Dermis microvascular lymphatic vessel endothelial cell (primary cell): ENCODE measurements at places on chromosomes 4 and X.
A peak's percentile ranks its signal among the peaks of the same experiment; 100 is the strongest.

GRCh38 chrX:149036086-149036485, 469.0 kb downstream of the IDS start:
- no peak for DNase-seq

GRCh38 chr4:81460191-81460701, 11.5 kb downstream of the RASGEF1B start:
- DNase-seq: no peak

- DNase-seq: no peak
Observed at GRCh38 chr4:140695483-140695882, 60.7 kb downstream of the TBC1D9 start.

- DNase-seq: no peak
Observed at GRCh38 chrX:154539077-154539476, 7.6 kb downstream of the G6PD start.

DNA sequence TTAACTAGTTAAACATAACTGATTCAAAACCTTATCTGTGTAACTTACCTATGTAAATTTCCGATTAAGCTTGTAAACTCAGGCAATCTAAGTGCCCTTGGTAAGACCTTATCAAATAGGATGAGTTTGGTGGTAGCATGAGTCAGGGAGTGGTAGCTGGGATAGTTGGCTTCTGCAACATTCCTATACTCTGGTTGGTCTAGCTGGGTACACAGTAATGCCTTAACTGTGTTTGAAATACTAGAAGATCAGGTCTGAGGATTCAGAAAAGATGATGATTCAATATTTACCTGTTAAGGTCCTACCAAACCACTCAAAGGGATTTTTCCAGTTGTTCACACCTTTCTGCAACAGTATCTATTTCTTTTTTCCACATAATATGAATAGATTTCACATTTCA, 5.3 kb downstream of the YIPF7 start:
- DNase-seq: no peak

DNA sequence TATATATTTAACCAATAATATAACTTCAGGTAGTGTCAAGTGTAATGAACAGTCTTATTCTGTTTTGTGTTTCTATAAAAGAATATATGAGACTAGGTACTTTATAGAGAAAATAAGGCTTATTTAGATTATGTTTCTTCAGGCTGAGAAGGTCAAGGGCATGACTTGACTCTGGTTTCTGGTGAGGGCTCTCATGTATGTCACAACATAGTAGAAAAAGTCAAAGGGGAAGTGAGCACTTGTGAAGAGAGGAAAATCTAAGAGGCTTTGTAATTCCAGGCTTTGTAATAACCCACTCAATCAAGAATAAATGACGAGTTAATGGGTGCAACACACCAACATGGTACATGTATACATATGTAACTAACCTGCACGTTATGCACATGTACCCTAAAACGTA, 27.6 kb downstream of the PRR32 start:
- DNase-seq: no peak

- no peak for DNase-seq
Observed at GRCh38 chr4:182263562-182263961, 20.4 kb downstream of the TENM3 start.

DNA sequence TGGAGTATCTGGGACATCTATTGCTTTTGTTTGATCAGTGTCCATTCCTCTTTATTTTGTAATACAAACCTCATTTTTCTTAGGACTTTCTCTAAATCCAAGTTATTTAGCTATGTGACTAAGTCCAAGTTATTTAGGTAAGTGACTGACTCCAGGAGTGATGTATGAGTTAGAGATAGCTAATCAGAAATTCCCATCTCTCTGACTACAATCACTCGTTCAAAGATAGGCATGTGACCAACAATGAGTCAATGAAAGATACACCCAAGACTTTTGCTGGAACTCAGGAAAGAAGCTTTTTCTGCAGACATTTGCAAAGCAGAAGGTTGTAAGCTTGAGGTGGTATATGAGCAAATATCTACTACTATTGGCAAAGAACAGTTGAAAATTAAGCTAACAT, 72.5 kb upstream of the KCNIP4 start:
- DNase-seq: no peak

GRCh38 chrX:20128670-20129069, 12.0 kb upstream of the MAP7D2 start:
- DNase-seq: no peak

- no peak for DNase-seq
Observed at GRCh38 chr4:153905231-153905630, 116.3 kb upstream of the SFRP2 start.

DNA sequence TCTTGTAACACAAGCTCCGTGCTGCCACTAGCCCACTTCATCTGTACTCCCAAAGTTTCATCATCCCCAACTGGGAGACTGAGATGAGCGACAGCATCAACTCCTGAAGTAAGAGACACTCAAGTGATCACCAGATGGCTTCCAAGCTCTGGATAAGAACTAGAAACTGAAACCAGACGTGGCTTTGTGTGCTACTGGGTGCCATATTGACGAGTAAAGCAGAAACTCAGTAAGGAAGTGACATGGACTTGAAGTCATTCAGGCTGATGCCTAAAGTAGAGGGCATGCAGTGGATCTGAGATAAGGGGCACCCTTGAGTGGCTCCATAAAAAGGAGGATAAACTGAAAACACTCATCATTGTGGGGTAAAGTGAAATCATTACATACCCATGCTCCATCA, 72.4 kb downstream of the PCYT1B start:
- DNase-seq: no peak

GRCh38 chrX:70386235-70386634, 36.9 kb upstream of the GDPD2 start:
- no peak for DNase-seq

DNA sequence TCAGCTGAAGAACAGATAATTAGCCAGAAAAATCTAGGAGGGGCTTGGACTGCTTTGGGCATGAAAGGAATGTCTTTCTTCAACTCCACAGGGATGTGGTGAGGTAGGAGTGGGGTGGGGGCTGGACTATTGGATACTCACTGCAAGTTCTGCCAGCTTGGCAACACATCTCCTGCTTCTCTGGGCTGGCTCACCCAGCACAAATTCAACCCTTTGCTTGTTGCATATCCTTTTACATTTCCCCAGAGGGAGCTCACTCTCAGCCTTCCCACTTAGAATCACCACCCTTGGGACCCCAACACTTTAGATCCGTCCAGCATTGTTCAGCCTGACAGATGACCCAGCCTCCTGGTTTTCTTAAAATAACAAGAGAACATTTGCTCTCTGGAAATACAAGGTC, 120.6 kb downstream of the KDR start:
- no peak for DNase-seq

DNA sequence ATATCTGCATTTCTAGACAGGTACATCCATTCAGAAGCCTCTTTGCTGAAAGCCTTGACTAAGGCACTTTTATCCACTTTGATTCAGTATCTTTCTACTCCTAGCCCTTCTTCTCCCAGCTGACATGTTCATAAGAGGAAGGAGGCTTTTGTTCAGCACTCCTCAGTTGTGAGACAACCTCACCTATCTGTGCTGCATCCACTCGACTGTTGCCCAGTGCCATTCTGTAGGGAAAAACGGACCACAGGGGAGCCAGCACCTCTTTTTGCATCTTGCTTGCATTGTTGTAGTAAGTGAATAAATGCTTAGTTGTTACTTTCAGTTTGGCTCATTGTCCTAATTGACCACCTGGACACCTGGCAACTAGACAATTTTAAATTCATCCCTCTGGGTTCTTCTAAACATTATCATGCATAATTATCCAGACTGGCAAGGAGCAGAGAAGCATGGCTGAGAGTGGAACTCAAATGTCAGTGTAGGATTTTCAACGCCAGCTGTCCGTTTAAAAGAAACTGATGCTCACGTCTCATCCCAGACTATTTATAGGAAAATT, 83.8 kb upstream of the BOD1L1 start:
- no peak for DNase-seq

DNA sequence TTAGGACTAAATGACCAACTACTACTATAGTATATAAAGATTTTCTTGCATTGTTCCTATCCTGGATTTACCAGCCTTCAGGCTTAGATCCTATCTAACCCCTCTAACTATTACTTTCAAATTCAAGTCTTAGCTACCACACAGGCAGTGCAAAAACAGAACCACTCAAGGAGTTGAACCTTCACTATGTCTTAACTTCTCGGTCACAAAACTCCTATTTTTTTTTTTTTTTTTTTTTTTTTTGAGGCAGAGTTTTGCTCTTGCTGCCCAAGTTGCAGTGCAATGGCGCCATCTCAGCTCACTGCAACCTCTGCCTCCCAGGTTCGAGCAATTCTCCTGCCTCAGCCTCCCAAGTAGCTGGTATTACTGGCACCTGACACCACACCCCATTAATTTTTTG, 6.3 kb upstream of the FAM200B start:
- no peak for DNase-seq

DNA sequence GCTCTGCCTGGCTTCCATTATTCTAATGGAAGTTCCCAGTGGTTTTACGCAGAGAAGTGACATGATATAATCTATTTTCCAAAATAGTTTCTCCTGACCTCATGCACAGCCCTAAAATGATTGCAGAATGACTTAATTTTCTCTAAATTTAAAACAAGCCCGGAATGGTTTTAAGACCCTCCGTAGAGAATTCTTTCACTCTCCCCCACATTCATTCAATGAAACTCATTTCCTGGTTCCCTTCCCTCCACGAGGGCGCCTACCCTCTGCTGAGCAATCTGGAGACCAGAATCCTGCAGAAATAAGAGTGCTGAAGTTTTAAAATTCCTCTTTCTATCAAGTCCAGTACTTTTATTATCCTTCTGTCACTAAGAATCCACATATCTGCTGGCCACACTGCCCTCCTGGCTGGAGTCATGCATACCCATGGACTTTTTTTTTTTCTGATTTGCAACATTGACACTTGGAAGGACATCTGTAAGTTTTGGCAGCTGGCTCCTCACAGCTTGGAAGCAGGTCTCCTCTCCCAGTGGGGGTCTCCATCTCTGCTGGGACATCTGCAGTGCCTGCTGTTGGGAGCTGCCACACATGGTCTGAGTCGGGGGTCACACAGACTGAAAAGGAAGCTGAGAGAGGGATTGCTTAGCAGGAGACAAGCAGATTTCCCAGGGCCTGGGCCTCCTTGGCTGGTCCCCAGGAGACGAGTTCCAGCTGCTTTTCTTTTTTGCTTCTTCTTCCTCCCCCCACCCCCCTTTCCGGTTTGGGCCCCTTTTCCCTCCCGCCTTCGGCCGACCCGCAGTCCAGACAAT, 86.1 kb downstream of the SOWAHB start:
- no peak for DNase-seq

GRCh38 chr4:126986828-126987227, 645.9 kb upstream of the INTU start:
- no peak for DNase-seq

GRCh38 chr4:123750044-123750443, 353.4 kb downstream of the SPRY1 start:
- no peak for DNase-seq

GRCh38 chr4:53119680-53120079, 246.2 kb downstream of the SCFD2 start:
- peak; percentile 26 for DNase-seq

GRCh38 chrX:50813843-50814661, at the start of gene SHROOM4:
TSS of gene SHROOM4 (minus strand) at chrX:50814194. CDS start at chrX:50814018, 176 bp downstream.
- DNase-seq: peak; percentile 73

DNA sequence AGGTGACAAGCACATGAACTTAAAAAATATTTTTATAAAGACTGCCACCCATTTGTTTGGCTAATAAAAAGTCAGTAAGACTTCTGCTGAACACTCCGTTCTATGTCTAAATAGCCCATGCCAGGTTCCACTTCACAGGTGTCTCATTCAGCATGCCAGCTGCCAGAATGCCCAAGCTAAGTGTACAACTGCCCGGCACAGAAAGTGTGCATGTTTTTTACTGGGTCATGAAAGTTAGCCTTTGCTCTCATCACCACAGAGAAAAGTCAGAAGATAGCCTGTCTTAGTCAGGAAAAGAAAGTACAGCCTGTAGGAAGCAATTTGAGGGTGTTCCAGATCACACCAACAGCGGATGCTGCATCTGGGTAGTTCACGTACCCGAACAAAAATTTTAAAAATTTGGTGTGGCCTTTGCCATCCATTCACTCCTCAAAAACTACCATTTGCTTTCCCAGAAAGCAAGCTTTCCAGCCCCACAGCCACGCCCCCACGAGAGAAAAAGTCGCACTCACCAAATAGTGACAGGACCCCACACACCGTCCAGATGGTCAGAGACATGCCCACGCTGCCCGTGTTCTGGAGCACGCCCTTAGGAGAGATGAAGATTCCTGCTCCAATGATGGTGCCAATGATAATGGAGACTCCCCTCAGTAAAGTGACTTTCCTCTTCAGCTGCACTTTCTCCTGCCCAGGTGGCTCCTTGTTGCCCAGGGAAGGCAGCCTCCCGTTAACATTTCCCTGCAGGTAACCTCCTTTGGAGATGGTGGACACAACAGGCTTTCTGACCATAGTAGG, 671 bp downstream of the SLC7A11 start:
- no peak for DNase-seq

GRCh38 chrX:150216716-150217115, 146.4 kb upstream of the MAMLD1 start:
- DNase-seq: no peak

DNA sequence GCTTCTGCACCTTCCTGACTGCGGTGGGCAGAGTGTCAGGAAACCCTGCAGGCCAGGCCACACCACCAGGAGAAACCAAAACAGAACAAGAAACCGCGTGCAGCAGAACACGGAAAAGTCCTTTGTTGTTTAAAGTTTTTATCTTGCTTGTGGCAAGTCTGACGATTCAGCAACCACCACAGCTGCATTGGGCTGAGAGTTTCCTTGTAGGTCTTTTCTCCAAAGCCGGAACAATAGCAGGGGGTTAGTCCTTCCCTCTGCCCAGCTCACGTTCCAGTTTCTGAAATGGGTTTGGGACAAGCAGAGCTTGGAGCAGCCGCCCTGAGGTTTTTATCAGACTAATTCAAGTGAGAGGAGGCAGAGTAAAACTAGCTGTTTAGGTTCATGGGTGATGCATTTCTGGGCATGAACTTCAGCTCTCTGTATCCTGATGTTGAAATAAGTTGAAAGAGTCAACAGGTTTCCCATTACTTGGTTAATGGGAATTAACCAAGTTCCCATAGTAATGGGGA, 216.9 kb downstream of the PTTG2 start:
- no peak for DNase-seq
